Gastrocnemius medialis (tissue), 4 donors: ENCODE measurements at places on chromosomes 13 and 19.

DNA sequence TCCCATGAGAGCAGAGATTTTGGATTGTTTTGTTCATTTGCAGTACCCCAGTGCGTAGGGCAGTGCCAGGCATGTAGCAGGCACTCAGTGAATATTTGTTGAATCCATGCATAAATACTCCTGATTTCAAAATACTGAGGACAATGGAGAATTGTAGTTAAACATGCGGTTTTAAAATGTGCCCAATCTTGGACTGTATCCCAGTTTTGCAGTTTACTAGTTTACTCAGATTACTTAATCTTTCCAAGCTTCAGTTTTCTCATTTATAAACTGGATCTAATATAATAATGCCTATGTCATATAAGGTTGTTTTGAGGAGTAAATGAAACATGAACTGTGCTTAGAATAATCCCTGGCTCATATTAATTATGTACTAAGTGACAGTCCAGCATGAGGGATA is 39.0 kb downstream of the RCBTB2 start:
- no peak for DNase-seq

GRCh38 chr19:35425682-35426081 is 22.4 kb upstream of the FFAR2 start:
- DNase-seq: no peak

GRCh38 chr19:54551950-54552912 is 21.4 kb upstream of the LILRA2 start:
- peak; percentile 21 for DNase-seq

DNA sequence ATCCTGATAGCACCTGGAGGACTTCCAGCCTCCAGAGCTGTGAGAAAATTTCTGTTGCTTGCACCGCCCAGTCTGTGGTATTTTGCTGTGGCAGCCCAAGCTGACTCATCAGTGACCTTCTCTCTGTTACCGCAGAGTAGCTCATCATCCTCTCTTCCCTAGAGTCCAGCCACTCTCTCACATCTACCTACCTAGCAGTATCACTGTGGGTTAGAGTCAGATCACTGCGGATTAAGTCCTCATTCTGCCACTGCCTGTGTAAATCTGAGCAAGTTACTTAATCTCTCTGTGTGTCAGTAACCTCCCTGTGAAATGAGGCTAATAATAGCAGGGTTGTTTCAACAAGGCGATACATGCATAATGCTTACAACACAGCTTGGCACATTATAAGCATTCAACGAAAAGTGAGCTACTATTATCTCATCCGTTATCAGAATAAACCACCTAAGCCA is 40.3 kb upstream of the USPL1 start:
- DNase-seq: no peak

- DNase-seq: no peak
Observed at GRCh38 chr19:29650772-29651387, 14.4 kb upstream of the PLEKHF1 start.

- DNase-seq: no peak
Observed at GRCh38 chr13:76029706-76030105, 393.6 kb downstream of the LMO7 start.

DNA sequence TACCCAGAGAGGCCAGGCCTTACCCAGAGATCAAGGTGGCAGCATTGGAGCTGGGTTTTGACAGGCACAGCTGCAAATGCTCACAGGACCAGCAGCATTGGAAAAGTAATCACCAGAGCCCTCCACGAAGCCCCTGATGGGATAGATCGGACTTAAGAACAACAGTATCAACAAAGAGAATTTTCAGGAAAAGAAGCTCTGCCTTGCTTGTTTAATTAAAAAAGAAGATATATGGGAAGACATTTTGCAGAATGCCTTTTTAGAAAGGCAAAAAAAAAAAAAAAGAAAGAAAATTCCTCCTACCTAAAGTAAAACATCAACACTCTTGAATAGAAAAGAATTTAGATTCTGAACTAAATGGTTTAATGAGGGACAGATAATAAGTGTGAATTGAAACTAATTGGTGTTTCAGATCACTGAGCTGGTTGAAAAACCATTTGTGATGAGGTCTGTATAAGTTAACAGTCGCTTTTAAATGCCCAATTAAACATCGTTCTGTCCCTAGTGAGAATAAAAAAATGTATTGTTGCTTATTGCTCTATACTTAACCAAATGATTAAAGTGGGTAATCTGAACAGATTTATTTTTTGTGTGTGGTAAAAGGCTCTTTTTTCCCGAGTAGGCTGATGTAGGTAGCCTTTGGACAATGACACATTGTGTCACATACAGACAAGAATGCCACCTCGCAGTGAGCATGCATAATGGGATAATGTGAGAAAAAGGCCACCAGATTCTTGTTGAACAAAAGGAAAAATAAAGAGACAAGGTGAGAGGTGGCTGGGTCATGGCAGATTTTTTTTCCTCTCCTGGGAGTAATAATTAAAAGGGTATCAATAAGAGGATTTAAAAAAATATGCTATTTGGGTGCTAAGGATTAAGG is 93.0 kb upstream of the ARGLU1 start:
- DNase-seq: no peak

DNA sequence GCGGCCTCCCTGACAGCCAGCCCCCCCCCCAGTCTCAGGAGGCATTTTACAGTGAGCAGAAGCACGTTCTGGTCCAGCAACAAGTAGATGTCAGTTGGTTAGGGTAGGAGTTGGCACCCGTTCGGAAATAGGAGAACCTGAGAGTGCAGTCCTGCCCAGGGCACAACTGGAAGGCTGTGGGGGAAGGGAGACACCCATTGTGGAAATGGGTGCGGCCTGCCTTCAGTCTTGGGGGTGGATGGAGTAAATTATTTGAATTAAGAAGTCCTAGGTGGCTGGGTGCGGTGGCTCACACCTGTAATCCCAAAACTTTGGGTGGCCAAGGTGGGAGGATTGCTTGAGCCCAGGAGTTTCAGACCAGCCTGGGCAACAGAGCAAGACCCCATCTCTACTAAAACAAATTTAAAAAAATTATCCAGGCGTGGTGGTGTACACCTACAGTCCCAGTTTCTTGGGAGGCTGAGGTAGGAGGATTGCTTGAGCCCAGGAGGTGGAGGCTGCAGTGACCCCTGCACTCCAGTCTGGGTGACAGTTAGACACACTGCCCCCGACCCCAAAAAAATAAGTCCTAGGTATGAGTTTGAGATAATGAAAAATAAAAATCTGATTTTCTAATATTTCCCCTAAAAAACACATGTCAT is 1.2 kb downstream of the CIRBP start:
- DNase-seq: peak; percentile 61

- no peak for DNase-seq
Observed at GRCh38 chr19:40862333-40862732, 12.1 kb upstream of the CYP2A6 start.
